ENCODE measurements at places on chromosomes 6 and 20. TPM values are rescaled to one million over a fixed set of nuclear protein-coding genes. Genes with fewer than 3 reads are reported as not detected.

DNA sequence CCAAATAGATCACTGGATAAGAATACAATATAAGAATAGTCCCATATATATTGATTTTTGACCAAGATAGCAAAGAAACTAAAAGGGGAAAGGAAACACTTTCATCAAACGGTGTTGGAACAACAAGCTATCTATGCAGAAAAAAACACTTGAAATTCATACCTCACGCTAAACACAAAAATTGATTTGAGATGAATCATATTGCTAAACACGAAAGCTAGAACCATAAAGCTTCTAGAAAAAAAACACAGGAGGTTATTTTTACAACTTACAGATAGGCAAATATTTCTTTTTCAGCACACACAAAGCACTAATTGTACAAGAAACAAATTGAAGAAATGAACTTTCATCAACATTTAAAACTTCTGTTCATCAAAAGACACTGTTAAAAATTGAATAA, 36.7 kb upstream of the TMEM14A start:
- no peak for DNase-seq

DNA sequence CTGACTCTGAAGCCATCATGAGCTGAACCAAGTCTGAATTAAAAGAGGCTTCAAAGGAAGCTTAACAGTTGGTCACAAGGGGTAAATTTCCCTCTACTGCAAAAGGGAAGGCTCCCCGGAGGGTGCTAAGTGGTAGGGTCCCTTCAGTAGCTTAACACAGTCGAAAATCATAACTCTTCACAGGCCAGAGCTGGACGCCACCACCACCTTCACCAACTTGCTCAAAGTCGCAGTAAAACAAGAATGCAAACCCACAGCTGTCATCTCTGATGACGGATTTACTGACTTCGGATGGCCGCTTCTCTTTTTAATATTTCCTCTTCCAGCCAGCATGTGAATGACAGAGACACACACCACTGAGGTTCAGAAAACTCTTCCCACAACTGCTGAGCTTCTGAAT, 144.7 kb upstream of the FBXL4 start:
- no peak for DNase-seq

GRCh38 chr6:129709196-129709768, 695 bp downstream of the ARHGAP18 start:
- DNase-seq = no peak

DNA sequence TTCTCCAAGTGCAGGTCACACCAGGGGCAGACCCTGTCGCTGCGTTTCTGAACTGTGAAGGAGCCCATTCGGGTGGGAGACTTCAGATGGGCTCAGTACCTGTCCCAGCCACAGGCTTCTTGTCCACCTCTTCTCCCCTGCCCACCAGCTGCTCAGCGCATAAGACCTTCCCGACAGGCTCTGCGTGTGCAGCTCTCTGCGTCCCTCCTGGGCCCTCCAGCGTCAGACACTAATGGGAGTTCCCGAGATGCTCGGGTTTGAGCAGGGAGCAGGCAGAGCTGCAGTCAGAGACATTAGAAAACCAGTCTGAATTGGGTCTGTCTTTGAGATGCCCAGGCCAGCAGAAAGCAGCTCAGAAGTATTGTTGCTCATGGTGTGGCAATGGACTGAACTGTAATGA, 50.4 kb downstream of the TCP11 start:
- no peak for DNase-seq

DNA sequence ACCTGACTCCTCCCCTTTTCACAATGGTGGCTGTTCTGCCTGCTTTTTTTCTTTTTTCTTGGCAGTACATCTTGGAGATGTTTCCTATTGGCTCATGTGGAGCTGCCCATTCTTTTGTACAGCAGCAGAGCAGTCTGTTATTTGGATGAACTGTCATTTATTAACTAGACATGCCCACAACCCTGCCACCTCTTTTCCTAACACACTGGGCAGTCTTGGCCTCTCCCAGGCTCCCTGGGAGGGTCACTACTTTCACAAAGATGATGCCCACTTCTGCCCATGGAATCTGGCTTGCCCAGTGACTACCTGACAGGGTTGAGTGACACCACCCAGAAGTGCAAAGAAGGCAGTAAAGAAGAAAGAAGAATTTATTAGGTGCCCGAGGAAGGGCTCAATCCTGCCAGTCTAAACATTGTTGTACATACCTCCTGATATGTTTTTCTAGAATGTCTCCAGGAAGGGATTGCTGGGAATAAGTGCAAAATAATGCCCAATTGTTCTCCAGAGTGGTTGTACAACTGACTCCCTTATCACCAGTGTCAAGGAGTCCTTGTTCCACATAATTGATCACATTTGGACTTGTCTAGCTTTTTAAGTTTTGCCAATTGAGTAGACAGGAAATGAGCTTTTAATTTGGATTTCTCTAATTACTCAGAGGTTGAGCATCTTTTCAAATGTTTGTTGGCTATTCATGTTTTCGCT, 19.7 kb upstream of the SCRT2 start:
- no peak for DNase-seq

DNA sequence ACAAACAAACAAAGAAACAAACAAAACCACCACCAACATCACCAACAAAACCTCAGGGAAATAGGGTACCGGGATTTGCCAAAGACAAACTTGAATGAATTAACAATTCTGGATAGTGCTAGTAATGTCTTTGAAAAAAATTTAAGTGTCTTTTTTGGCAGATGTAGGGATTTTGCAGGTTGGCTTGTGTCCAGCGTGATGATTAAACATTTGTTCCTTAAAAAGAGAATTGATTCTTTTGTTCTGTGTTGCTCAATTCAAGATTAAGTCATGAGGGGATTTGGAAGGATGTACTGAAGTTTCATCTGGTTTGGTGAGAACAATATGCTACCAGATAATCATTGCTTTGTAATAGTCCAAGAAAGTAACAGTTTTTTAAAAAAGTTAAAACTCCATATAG, 125.1 kb upstream of the HS3ST5 start:
- DNase-seq = no peak

GRCh38 chr6:107970255-107970654, 12.2 kb upstream of the SEC63 start:
- DNase-seq = no peak

DNA sequence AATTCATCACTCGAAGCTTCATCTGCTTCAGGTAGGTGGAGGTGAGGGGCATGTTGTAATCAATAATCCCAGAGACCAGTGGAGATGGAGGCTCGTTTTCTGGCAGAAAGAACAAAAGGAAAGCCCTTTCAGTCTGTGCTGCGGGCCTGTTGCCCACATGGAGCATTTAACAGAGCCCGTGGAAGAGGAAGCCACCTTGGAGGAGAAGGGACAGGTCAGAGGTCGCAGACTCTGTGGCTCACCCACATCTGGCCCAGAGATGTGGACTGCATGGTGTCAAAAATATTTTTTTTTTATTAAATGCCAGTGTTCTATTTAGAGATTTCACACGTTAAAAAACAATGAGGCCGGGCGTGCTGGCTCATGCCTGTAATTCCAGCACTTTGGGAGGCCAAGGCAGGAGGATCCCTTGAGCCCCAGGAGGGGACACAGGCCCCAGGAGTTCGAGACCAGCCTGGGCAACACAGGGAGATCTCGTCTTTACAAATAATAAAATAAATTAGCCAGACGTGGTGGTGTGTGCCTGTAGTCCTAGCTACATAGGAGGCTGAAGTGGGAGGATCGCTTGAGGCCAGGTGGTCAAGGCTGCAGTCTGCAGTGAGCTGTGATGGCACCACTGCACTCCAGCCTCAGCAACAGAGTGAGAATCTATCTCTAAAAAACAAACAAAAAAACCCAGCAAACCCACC, 73.6 kb downstream of the NOL4L start:
- no peak for DNase-seq

- DNase-seq = no peak
These were observed 43.1 kb upstream of the ZNF831 start for GRCh38 chr20:59120491-59120890.

DNA sequence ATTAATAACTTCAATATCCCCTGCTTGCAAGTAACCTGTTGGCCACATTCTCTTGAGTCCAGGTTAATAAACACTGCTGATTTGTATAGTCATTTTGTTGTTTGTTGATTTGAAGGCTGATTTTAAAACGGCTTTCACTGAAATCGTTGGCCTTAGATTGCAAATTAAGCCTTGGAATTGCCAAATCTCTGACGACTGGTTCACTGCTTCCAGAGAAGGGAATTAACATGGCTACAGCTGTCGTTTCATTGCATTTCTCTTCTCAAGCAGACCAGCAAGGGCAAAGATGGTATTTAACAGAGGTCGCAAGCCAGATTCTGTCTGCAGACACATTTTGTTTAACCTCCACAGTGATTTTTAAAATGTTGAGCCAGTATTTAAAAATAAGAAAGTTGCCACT, 470.9 kb downstream of the TFAP2A start:
- no peak for DNase-seq

DNA sequence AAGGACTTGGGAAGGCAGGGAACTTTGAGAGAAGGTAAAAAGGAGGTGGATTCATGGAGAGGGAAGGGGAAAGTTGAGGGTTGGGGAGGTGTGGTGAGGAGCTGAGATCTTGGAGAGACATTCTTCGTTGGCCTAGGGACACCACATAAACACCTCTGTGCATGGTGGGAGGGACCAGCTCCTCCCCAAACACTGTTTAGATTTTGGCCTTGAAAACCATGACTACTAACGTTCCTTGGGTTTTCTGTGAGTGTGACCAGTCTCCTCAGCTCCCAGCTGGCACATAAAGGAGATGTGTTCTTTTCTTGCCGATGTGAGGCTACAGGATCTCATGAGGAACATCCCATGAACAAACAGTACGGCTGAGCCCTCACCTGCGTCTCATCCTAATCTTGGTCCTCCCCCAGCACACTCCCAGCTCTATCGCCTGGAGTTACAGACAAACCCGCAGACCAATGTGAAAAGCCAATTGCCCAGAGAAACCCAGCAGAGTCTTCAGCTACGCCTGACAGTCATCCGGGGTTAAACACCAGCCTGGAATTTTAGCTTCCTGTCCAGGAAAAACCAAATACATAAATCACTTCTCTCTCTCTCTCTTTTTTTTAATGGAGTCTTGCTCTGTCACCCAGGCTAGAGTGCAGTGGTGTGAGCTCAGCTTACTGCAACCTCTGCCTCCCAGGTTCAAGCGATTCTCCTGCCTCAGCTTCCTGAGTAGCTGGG, 22.0 kb upstream of the DDR1 start:
- no peak for DNase-seq

GRCh38 chr6:51640021-51640420, 447.4 kb downstream of the PKHD1 start:
- no peak for DNase-seq

DNA sequence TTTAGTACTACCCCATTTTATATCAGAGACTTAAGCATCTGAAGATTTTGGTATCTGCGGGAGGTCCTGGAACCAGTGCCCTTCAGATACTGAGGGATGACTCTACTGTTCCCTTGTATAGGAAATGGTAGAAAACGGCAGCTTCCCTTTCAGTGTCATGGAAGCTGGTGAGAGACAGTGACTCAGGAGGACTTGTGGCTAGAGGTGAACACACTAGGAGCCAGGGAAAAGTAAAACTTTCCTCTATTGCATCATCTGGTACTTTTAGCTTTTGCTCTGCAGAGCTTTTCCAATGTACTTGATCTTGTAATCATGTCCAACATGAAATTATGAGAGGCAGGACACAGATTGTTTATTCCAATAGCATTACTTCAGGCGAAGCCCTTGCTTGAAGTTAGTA, 45.0 kb downstream of the RNF144B start:
- DNase-seq = no peak

- no peak for DNase-seq
These were observed 14.9 kb downstream of the SYCP2L start for GRCh38 chr6:10901770-10902169.

- no peak for DNase-seq
These were observed 13.1 kb downstream of the FUCA2 start for GRCh38 chr6:143498428-143498827.

- no peak for DNase-seq
These were observed 744.3 kb upstream of the DEFB115 start for GRCh38 chr20:30513050-30513628.

DNA sequence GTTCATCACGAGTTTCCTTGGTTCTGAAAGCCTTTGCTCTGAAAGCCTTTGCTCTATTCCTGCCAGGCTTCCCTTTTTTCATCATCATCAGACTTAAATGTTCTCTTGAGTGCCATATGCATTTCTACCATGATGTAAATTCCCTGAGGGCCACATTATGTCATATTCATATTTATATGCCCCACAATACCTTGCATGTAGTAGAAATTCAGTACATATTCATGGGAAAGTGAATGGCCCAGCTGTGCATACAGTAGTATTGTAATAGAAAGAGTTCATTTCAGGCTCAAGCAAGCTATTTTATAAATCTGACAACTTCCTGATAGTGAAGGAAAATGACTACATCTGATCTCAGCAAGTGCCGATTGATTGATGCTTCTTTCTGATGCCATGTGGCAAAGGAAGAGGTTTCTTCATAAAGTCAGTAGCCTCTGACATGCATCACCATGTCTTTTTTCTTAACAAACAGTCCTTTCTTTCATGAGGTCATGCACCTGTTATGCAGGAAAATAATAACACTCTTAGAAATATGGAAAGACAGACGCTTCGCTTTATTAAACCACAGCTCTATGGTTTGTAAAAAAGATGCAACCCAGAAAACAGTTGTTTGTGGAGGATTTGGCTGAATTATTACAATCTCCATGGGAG, 308.7 kb downstream of the SAMD5 start:
- DNase-seq = no peak

- no peak for DNase-seq
These were observed 992.5 kb upstream of the ADGRB3 start for GRCh38 chr6:67642582-67642981.

- DNase-seq = no peak
These were observed 113.6 kb downstream of the FLRT3 start for GRCh38 chr20:14223806-14224205.

DNA sequence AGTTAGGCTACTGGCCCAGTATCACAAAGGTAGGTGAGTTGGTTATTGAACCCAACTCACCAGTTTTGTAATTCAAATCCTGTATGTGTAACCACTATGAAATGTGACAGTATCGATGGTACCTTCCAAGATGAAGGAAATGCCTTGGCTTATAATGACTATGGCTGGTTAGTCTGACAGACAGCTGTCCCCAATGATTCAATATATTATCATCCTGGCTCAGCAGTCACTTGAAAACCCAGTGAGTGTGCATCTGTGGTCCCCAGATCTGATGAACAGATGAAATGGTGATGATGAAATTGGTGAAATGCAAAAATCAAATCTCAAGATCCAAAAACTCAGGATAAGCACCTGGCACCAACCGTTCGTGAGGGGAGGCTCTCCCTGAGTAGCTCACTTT, 54.8 kb downstream of the TNFRSF21 start:
- no peak for DNase-seq

Gene PRRT1
- not detected for total RNA-seq

Gene WFDC13
- not detected for total RNA-seq

Gene ZSCAN23
- total RNA-seq = 0.07 TPM

Gene PPP1R14C
- 0.04 TPM for total RNA-seq

Gene SLC22A1
- not detected for total RNA-seq

Gene AGPAT4
- 6.1 TPM for total RNA-seq

Gene CUL9
- 25.7 TPM for total RNA-seq

Gene SMPDL3A
- total RNA-seq = 2.4 TPM

Gene JAG1
- 93.1 TPM for total RNA-seq

Gene SLC13A3
- total RNA-seq = 0.04 TPM

Gene DUSP15
- not detected for total RNA-seq

All from pulmonary artery endothelial cell (primary cell).